Germinal center (tissue), 1 donor: ENCODE measurements at places on chromosomes 2 and 18.

GRCh38 chr2:167960089-167960747 lies 287.2 kb downstream of the STK39 start:
- no peak for DNase-seq

- no peak for DNase-seq
Measured at GRCh38 chr2:127643439-127644065, 2.4 kb upstream of the GPR17 start.

- DNase-seq = no peak
Measured at GRCh38 chr18:42582266-42582665, 533.2 kb downstream of the RIT2 start.

DNA sequence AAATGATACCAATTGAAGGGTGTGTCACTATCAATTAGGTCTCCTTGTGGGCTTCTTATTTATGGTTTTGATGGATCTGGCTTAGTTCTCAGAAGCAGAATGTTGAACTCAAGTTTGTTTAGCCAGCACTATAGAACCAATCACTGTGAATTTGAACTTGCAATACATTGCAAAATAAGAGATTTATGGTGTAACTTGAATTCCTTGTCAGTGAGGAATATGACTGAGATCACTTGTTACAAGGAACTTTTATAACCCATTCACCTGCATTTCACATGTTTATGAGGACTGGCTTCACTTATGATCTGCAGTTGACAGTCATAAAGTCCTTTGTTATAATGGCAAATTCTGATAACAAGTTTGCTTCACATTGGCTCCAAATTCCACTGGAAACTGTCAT lies 9.8 kb downstream of the GATA6 start:
- no peak for DNase-seq

GRCh38 chr2:182980652-182981051 lies 57.6 kb downstream of the NCKAP1 start:
- no peak for DNase-seq

DNA sequence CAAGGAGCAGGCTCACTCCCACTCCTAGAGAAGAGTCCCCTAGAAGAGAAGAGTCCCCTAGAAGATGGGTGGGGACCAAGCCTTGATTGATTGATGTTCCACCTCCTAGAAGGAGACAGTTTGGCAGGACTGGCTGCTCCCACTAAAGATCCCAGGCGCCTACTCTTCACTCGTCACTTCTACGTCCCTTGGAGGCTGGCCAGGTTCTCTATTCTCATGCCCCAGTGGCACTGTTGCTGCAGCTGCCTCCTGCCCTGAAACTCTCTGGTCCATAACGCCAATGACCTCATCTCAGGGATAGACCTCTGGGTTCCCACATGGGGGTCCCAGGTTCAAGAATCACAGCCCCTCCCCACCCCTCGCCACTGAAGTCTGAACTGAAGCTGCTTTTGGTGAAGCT lies 2.5 kb upstream of the SP140L start:
- DNase-seq = no peak

DNA sequence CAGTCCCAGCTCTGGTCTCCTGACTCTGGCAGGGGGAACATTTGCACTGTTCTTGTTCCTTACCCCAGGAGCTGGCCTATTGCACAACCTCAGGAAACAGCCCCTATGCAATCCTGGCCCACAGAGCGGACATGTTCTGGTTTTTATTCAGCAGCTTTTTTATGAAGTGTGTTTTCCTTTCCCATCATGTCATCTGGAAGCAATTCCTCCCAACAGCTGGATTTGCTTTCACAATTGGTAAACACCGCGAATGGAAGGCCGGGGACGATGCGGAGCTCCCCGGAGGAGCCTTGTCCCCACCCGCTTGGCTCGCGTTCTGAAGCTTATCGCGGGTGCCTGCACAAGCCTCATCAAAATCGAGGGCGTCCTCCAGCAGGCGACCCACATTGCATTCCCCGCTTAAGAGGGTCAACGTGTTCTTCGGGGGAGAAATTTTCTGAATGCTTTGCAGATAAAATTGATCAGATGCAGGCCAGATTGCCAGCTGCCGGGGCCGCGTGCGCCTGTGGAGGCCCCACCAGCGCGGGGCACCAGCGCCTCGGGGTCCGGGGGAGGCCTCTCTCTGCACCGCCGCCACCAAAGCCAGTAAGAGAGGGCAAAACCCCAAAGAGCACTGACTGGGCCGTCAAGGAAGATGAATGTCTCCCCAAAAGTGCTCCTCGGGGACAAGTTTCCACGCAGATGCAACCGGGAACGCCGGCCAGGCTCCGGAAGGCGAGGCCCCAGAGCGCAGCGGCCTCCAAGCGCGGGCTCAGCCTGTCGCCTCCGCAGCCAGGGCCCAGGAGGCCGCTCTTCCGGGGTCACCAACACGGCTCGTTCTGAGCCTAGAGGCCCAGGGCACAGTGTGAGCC lies 60.3 kb upstream of the SP3 start:
- no peak for DNase-seq

- DNase-seq = no peak
Measured at GRCh38 chr2:128984081-128984480, 665.4 kb upstream of the HS6ST1 start.
